Gastrocnemius medialis (tissue), 4 donors: ENCODE measurements at places on chromosomes 7 and 10. TPM values are rescaled to one million over a fixed set of nuclear protein-coding genes. Genes with fewer than 3 reads are reported as not detected.

Gene PMPCB
- total RNA-seq = 25.1 TPM

DNA sequence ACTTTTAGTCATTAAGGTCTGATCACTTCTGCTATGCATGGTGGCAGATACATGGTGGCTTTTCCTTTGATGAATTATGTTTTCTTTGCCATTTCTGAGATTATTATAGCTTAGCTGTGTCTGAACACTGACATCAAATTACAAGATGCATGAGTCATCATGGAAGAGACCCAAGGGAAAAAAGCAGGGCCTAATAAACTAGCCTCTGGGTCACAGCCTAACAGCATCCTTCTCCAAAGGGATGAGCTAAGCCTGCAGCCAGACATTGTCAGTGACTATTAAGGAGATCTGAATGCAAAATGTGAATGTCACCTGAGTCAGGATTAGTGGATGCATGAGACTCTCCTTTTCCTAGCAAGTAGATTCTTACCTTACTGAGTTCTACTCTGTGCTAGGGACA, 19.1 kb upstream of the OGDHL start:
- no peaks in the 10 kb centered on the region for H3K27me3 ChIP-seq
- no peaks in the 10 kb centered on the region for H3K4me1 ChIP-seq
- no peak overlapping the region for H3K4me3 ChIP-seq

- H3K27me3 ChIP-seq = no peaks in the 10 kb centered on the region
- no peak overlapping the region for H3K4me3 ChIP-seq
- no peaks in the 10 kb centered on the region for H3K4me1 ChIP-seq
- no peak overlapping the region for H3K27ac ChIP-seq
Measured at GRCh38 chr7:90709501-90710465, 113.7 kb downstream of the CDK14 start.

GRCh38 chr10:5373307-5373706, 8.5 kb downstream of the UCN3 start:
- no peak overlapping the region for H3K4me3 ChIP-seq
- no peak for DNase-seq
- H3K4me1 ChIP-seq = no peaks in the 10 kb centered on the region
- H3K27me3 ChIP-seq = no peaks in the 10 kb centered on the region

Gene PTCD1
- 14.1 TPM for total RNA-seq

DNA sequence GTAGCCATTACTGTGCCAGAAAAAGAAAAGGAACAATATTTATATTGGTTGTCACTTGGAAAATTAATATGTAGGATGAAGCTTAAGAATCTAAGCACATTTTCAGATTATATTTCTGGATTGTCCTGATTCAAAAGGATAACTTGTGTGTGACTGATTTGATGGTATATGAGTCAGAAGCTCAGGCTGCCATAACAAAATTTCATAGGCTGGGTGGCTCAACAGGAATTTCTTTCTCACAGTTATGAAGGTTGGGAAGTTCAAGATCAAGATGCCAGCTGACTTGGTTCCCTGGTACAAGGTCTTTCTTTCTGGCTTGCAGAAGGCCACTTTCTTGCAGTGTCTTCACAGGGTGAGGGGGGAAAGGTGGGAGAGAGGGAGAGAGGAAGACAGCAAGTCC, 108.5 kb downstream of the ST7 start:
- H3K36me3 ChIP-seq = no peaks in the 10 kb centered on the region
- no peak overlapping the region for H3K4me3 ChIP-seq
- H3K4me1 ChIP-seq = peaks cover 3% of the 10 kb centered on the region
- H3K27me3 ChIP-seq = no peaks in the 10 kb centered on the region
- DNase-seq = no peak
- H3K27ac ChIP-seq = no peak overlapping the region

DNA sequence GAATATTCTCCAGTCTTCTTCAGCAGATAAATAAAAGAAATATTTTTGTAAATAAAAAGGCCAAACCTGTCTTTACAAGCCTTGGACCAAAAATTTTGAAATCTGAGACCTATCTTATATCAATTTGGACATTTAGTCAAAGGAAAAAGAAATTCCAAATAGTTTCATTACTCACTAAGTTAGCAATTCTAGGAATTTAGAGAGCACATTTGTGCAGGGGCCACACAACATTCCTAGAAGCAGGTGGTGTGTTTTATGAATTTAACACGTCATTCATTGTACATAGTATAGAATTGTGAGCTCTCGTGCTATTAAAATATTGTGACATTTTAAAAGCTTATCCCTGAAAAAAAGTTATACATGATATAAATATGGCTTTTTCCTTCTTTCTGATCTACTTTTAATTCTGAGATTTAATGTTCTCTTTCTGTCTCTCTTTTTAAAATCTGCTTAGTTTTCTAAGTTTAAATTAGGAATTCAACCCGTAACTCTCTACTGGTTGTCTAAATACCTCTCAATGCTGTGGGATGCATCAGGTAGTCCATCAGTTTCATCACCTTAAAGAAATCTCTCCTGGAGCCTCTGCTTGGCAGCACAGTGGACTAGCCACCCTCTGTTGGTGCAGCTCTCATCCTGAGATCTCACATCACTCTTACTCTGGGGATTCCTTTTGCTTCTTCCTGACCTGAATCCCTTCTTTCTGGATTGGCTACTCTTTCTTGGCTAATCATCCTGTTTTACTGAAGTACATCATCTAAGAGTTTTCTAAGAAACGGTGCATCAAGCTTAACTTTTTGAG, 124.5 kb downstream of the SEMA3E start:
- no peaks in the 10 kb centered on the region for H3K4me1 ChIP-seq
- no peak overlapping the region for H3K4me3 ChIP-seq
- H3K36me3 ChIP-seq = no peaks in the 10 kb centered on the region
- H3K27ac ChIP-seq = no peak overlapping the region
- no peak for DNase-seq
- no peaks in the 10 kb centered on the region for H3K27me3 ChIP-seq
